Bronchus fibroblast of lung (primary cell): ENCODE measurements at places on chromosomes 7 and 10. TPM values are rescaled to one million over a fixed set of nuclear protein-coding genes. Genes with fewer than 3 reads are reported as not detected.

The SEMA3A gene
- total RNA-seq, result 34.0 and 38.7 TPM in 2 replicates

The PON1 gene
- total RNA-seq, result not detected in 2 replicates

The GSTO1 gene
- 293 and 302 TPM in 2 replicates for total RNA-seq

The ELN gene
- total RNA-seq, result 0.59 and 4.2 TPM in 2 replicates

The ITPRID1 gene
- not detected in 2 replicates for total RNA-seq

The ADAM12 gene
- 2.7 and 2.9 TPM in 2 replicates for total RNA-seq

The TMEM184A gene
- under 0.01 TPM in 1 of 2 replicates, not detected in the other for total RNA-seq

The DUSP5 gene
- 27.4 and 29.0 TPM in 2 replicates for total RNA-seq

The GHRHR gene
- total RNA-seq, result not detected in 2 replicates

The CCDC172 gene
- not detected in 2 replicates for total RNA-seq

The ADIRF gene
- 18.7 and 21.7 TPM in 2 replicates for total RNA-seq

The PRSS2 gene
- total RNA-seq, result 0.15 and 0.34 TPM in 2 replicates

The CDC14C gene
- total RNA-seq, result not detected in 2 replicates

The METTL27 gene
- 1.5 and 2.9 TPM in 2 replicates for total RNA-seq
